ENCODE measurements at places on chromosomes 1 and 21.

- no peak for DNase-seq
Observed at GRCh38 chr1:193960499-193960898, 774.1 kb upstream of the B3GALT2 start.

DNA sequence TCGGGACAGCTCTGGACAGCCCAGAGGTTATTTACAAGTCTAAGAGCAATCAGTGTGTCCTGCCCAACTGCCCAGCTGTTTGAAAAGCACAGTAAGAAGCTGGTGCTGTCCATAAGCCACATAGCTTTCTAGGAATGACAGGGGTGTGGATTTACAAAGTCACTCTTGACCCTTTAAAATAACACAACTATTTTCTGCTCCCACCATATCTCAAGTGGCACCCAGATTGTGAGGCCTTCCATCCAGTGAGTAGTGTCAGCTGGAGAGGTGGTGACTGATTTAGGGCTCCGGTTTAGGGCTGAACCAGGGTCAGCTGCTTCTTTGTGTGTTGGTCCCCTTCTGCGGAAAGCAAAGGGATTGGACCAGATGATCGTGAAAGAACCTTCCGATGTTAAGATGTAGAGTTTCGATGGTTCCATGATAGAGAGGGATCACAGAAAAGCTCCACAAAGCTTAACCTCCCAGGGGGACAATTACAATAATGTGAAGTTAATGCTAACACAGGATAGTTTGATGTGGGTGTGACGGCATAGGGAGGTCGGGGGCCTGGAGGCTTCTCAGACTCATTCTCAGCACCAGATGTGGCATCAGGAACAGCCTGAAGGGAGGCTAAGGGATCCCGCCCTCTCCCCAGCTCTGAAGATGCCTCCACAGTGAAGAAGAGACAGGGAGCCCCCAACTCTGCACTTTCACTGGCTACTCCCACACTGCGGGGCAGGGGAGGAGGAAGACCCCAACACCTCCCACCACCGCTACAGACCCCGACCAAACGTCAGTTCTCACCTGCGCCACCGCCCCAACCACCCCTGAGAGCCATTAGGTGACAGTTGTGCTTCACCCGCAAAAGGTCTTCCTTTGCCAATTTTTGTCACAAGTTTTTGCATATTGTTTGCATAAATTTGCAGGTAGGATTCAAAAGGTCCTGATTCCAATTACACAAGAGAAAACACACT, 40.6 kb downstream of the LRRC3 start:
- peak; percentile 13 for DNase-seq

GRCh38 chr1:227736814-227737432, 1.7 kb downstream of the SNAP47 start:
- DNase-seq = peak; percentile 27

- DNase-seq = peak; percentile 66
Observed at GRCh38 chr1:65434255-65434654, 13.8 kb downstream of the LEPR start.

DNA sequence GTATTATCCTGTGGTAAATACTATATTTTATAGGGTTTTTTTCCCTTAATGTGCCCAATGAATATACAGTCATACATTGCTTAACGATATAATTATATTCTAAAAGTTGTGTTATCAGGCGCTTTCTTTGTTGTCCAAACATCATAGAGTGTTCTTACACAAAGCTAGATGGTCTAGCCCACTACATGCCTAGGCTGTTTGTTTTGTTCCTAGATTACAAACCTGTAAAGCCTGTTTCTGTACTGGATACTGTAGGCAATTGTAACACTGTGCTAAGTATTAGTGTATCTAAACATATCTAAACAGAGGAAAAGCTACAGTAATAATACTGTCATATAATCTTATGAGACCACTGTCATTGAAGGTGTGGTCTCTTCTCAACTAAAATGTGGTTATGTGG, 242.6 kb upstream of the C1orf105 start:
- no peak for DNase-seq

GRCh38 chr1:23559136-23559984, at the start of gene ID3:
Gene ID3 (minus strand): TSS chr1:23559501. CDS start chr1:23559426, 75 bp downstream.
- DNase-seq = peak; percentile 96

DNA sequence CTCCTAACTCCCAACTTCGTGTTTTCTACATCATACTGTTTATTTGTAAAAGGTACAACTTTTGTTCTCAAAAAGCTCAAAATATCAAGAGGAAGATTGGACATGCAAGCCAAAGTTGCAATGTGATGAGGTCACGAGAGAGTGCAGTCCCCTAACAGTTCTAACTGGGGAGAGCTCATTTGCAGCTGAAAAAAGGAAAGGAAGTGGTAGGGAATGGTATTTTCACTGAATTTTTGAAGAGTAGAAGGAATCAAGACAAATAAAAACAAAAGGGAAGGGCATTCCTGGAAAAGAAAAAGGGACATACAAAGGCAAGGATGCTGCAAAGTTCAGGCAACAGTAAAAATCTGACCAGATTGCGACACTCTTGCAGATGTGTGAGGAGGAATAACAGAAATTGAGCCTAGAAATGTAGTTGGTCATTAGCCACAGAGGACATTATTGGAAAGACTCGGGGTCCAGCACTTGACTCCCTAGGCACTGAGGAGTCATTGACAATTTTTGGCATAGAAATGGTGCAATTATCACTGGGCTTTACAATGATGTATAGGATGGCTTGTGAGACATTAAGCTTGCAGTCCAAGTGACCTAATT, 67.9 kb downstream of the TBX15 start:
- no peak for DNase-seq

DNA sequence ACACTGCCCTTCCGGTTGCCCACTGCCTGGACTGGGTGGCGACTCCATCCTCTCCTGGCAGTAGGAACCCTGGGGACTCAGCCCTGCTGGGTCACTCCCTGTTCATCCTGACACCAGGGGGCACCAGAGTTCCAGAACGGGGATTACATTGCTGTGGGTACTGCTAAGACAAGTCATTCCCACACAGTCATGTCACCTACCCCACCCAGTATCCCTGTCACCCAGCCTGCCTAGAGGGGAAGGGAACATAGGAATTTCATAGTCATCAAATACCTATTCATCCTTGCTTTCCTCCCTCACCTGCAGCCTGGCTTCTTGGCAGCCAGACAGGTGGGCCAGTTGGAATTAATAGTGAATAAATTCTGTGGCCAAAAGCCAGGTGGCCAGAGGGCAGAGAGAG, 9.8 kb upstream of the SFN start:
- DNase-seq = peak; percentile 99

GRCh38 chr1:13764588-13765332, 64.8 kb downstream of the PRDM2 start:
- DNase-seq = no peak

DNA sequence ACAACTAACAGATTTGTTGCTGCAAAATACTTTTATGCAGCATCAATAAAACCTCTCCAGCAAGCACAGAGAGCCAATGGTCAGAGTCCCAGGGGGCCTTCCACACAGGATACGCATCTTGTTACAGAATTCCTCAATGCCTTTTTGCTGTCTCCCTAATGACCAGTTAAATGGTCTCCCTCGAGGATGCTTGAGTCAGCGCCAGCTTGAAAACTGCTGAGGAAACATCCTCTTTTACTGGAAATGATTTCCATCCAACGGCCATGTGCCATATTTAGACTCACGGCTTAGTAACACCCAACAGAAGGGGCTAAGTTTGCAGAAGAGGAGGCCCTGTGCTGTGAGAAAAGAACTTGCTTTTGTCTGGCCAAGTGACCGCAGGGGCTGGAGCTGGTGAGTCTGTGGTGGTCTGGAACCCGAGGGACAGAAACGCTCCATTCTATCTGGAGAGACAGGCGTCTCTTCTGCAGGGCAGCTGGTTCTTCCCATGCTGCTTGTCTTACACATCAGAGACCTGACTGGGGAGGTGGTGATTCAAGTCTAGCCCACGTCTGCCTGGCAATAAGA, 496.4 kb downstream of the SETD4 start:
- DNase-seq = peak; percentile 80

DNA sequence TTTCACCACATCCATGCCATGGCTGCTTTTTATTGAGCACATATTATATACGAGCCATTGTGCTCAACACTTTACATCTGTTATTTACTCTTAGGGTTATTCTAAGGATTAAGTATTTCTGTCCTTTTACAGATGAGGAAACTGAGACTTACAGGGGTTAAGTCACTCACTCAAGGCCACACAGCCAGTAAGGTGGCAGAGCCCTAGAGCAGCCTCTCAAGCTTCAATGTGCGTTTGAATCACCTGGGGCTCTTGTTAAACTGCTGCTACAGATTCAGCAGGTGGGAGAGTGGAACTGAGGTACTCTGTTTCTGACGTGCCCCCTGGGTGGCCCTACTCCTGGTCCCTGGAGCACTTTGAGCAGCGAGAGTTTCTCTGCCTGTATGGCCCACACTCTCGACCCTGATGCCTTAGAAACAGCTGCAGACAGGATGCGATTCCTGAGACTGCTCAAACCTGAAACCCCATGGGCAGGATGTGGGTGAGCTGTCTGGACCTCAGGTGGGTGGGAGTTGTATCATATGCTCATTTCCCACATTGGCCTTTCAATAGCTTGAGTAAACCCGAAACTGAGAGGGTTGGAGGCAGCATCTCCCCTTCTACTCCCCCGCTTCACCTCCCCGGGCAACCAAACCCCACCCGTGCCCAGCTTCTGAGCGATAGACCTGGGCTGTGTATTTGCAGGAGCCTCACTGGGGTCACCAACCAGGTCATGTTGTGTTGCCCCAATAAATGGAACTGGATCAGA, 59.3 kb downstream of the MAN1C1 start:
- no peak for DNase-seq

DNA sequence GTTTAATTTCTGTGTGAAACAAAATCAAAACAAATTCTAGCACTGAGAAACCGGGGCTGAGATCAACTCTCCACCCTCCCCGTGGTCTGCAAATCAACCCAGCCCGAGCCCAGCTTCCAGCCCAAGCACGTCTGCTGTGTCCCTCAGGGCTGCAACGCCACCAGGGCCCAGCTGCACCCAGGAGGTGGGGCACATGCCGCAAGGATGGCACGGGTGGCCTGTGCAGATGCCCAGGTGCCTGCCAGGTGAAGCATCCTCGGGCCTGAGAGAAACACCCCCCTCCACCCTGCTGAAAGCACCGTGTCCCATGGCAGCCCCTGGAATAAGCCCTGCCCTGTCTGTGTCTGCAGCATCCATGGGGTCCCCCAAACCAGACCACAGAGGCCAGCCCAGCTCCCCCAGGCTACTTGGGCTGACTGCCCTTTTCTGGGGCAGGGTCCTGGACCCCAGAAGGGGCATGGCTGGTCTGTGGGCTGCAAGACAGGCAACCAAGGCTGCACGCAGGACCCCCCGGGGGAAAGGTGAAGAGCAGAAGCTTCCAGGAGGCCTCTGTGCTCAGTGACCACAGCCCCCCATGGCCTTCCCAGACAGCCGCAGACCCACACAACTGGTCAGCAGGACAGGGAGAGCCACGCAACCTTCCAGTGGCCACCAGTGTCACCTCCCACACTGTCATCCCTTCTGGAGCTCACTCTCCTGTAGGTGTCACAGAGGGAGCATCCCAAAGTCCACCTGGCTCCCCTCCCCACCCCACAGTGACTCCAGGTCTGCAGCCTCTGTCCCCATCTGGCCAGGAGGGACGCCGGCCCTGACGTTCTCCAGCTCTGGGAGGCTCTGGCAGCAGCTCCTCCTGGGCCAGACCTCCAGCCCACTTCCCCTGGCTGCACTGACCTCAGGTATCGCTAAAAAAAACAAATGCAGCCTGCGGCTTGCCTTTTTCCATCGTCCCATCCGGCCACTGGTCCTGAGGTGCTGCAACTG, 7.7 kb downstream of the WNT9A start:
- DNase-seq = peak; percentile 42

- DNase-seq = no peak
Observed at GRCh38 chr1:96487971-96488370, 233.6 kb upstream of the PTBP2 start.

DNA sequence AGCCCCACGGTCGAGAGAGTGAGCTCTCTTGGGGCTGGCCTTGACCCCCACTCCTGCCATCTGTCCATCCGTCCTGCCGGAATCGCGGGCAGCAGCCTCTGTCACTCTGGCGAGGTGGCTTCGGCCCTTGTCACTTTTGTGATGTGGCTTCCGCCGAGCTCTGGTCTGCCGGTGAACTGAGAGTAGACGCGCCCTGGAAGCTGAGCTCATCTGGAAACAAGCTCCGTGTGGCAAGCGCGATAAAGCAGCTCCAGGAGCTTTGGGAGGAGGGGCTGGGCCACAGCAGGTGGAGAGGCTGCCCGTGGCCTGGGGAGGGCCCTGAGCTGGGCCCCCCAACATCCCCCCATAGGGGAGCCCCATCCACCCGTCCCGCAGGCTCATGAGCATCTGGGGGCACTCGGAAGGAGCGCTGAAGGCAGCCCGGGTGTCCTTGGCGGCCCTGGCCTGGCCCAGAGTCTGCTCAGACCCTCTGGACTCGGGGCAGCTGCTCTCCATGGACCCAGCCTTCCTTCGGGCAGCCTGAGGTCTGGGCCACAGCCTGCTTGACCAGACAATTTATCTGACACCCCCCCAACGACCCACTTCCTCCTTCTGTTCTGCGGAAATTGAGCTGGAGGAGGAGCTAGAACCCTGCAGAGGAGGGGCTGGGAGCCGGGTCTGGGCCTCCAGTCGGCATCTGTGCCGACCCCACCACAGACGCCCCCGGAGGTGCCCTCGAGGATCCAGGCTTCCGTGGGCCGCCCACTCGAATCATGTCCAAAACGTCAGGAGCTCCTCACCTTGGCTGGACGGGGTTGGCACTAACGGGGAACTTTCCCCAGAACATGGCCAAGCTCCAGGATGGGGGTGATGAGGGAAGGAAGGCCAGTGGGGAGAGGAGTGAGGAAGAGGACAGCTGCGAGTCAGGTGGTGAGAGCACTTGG, 59.1 kb downstream of the SLC19A1 start:
- no peak for DNase-seq

- no peak for DNase-seq
Observed at GRCh38 chr1:195831789-195832188, 776.5 kb downstream of the KCNT2 start.

- no peak for DNase-seq
Observed at GRCh38 chr1:175649416-175649815, 94.0 kb downstream of the TNR start.

GRCh38 chr1:187267827-187268226, 439.1 kb downstream of the PLA2G4A start:
- no peak for DNase-seq

DNA sequence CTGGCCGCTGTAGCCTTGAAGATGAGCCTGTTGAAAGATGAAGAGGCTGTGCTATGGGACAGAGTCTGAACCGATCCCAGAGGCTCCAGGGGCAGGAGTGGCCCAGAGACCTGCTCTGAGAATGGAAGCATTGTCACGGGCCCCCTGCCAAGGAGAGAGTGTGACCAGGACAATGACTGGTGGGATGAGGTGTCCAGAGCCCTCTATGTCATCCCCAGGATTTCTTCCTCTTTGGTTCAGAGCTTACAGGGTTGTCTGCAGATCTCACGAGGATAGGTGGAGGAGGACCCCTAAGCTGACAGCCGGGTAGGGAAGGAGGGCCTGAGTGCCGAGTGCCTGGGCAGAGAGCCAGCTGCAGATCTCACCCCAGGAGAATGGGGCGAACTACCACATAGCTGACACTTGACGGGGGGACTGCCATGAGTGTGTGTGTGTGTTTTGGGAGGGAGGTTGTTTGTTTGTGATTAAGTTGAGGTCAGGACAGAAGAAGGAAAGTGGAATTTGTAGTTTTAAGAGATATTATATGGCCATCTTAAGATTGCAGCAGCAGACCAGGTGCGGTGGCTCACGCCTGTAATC, 25.4 kb downstream of the PIK3CD start:
- peak; percentile 63 for DNase-seq

Data from osteoblast (primary cell).